ENCODE measurements at places on chromosomes 3 and 15.

- no peak for DNase-seq
Measured at GRCh38 chr3:96331341-96331740, 483.1 kb upstream of the EPHA6 start.

DNA sequence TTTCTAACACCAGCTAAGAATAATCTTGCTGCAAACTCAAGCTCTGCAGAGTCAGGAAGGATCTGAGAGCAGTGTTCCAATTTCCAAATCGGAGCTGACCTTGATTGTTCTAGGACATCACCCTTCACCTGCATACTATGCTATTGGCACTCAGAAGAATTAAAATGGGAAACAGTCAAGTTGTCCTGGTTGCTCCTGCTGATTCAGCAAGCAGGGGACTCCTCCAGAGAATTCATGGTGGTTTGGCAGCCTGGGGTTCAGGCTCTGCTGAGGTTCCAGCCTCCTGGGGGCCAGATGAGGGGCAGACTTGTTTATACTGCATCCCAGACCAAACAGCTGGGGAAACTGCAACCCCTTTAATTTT is 213.7 kb upstream of the ADAMTS9 start:
- DNase-seq = no peak

GRCh38 chr3:134038716-134039115 is 9.0 kb upstream of the SLCO2A1 start:
- no peak for DNase-seq

- no peak for DNase-seq
Measured at GRCh38 chr3:114645392-114645791, 351.6 kb downstream of the TIGIT start.

- DNase-seq = no peak
Measured at GRCh38 chr3:195911946-195912270, 3.6 kb upstream of the TNK2 start.

DNA sequence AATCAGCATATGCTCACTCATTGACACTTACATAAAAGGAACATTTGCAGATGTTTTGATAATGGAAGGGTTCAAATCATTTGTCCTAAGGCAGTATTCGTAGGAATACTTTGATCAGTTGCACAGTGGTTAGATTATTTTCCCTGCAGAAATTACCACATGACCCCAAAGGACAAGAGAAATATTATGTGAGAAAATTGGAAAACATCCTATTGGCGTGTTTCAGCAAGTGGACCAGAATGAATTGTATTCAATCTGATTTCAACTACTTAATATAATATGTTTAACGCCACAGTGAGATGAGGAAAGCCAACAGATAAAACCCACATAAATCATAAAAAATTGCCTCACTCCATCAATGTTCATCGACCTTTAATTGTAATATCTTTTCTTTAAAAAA is 195.0 kb upstream of the MDFIC2 start:
- no peak for DNase-seq

DNA sequence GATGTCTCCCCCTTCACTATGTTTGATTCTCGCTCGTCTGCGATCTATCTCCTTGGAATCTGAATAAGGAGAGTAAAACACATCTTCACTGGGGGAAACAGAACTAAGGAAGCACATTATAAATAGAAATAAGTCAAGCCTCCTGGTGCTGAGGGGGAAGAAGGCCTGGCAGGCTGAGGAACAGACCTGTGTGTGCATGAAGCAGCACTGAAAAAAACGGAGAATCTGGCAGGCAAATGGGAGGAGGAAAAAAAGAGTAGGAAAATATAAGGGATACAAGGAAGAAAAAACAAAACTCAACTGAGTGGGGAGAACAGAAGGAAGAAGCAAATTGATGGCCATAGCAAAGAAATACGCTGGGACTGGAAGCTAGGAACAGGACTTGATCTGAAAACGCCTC is 25.7 kb downstream of the PARP16 start:
- no peak for DNase-seq

DNA sequence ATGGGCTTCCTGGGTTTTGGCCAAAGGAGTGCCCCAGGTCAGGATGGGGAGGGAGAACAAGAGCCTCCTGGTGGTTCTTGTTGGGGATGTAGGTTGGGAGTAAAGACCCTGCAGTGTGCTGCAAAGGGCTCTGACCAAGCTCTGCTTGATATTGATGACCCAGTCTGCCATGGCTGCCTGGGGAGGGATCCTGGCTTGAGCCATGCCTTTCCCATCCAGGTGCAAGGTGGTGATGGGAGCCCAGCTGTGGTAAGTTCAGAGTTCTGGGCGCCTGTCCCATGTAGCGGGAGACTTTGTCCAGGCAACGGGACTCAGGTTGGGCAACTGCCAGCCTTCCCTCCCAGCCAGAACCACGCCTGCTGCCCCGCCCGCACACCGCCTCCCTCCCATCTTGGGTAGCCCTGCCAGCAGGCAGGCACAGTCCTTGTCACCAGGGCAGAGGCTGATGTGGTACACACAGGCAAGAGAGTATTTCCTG is 2.6 kb downstream of the GNAI2 start:
- DNase-seq = peak; percentile 77

- DNase-seq = no peak
Measured at GRCh38 chr15:60546744-60547143, 67.8 kb upstream of the ICE2 start.

GRCh38 chr3:133540896-133541674 is 32.4 kb upstream of the CDV3 start:
- no peak for DNase-seq

DNA sequence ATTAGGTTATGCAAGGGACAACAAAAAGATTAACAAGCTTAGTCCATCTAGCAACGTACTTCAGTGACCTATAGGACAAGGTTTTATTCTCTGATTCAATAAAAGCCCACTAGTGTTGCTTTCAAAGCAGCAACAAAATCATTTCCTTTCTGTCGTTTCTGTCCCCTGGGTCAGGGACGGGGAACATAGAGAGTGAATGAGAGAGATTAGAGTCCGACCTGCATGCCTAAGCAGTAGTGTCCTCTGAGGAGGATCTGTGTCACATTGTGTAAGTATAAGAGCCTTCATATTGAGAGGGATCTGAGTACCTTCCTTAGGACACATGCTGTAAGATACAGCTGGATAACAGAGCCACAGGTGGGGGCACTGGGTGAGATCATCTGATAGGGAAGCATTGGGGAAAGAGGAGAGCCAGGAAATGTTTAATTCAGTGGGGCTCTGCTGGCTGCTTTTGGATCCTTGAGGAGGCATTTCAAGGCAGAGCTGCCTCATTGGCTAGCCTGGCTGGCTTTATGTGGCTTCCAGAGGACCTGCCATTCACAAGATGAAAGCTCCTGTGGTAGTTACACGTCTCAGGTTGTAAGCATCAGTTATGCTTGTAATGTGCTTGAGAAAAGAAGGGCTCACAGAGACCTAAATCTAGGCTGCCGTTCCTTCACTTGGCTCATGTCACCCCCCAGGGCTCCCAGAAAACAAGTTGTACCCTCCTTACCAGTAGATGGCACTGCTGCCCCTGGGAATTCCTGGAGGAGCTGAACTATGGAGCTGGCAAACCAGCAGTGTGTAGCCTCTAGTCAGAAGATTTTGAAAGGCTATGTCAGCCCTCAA is 2.7 kb downstream of the TMEM108 start:
- peak; percentile 87 for DNase-seq

- DNase-seq = no peak
Measured at GRCh38 chr3:8767256-8767666, 2.2 kb downstream of the OXTR start.

- no peak for DNase-seq
Measured at GRCh38 chr3:155392138-155392537, 98.7 kb upstream of the STRIT1 start.

DNA sequence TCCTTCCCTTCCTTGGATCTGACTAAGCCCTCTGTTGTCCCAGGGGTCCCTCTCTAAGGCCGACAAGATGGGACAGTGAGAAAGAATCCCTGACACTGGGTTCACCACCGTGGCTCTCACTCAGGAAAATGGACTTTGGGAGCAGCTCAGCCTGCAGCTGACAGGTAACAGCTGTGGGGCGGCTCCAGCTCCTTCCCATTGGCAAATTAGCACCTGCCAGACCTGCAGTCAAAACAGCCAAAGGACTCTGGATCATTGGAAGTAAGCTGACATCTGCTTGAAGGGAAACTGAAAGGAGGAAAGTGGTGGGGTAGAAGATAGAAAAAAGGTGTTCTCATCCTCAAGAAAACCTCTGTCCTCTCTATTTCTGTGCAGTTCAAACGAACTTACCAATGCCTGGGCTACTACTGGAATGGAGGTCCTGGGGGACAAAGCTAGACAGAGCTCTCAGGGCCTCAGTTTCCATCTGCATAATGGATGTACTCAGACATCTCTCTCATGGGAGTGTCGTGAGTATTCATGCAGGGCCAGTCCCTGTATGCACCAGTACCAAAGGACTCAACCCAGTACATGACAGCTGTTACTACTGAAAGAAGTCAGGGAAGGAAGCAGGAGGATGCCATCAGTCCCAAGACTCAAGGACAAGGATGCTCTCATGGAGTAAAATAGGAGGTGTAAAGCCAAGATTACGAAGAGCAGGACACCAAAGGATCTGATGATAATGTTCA is 53.6 kb upstream of the DCLK3 start:
- DNase-seq = no peak
